Esophagus squamous epithelium (tissue), 5 donors: ENCODE measurements at places on chromosomes 16 and 17. TPM values are rescaled to one million over a fixed set of nuclear protein-coding genes. Genes with fewer than 3 reads are reported as not detected.

The CA7 gene
- not detected for total RNA-seq

The SNX11 gene
- 13.5 TPM for total RNA-seq

The FLYWCH1 gene
- total RNA-seq = 26.1 TPM

The C16orf96 gene
- total RNA-seq = not detected

The HOXB9 gene
- total RNA-seq = not detected

The TGFB1I1 gene
- 14.0 TPM for total RNA-seq

The TEKT1 gene
- total RNA-seq = not detected

The CD300LB gene
- not detected for total RNA-seq

The PLXDC1 gene
- total RNA-seq = 3.5 TPM

The PRR29 gene
- not detected for total RNA-seq

The GPS2 gene
- total RNA-seq = 40.9 TPM

The FOXN1 gene
- 10.5 TPM for total RNA-seq

The GCGR gene
- total RNA-seq = not detected

The ABCC12 gene
- total RNA-seq = not detected

The LDAF1 gene
- 112 TPM for total RNA-seq

The FSCN2 gene
- 2.3 TPM for total RNA-seq

The NPIPA7 gene
- total RNA-seq = 8.5 TPM

The RPL38 gene
- total RNA-seq = 224 TPM

The ERN2 gene
- not detected for total RNA-seq

The KRT24 gene
- 8.8 TPM for total RNA-seq

The CRYM gene
- 8.6 TPM for total RNA-seq

The TBC1D3I gene
- total RNA-seq = 0.57 TPM

The KRT32 gene
- 0.61 TPM for total RNA-seq

The KRT222 gene
- not detected for total RNA-seq

The GUCY2D gene
- total RNA-seq = not detected

The MEIOB gene
- total RNA-seq = not detected

The HS3ST3A1 gene
- total RNA-seq = 17.5 TPM

The HS3ST6 gene
- total RNA-seq = 9.9 TPM

The HS3ST3B1 gene
- 6.3 TPM for total RNA-seq

The RAP1GAP2 gene
- total RNA-seq = 9.5 TPM

The MARVELD3 gene
- total RNA-seq = 10.6 TPM

The SYT17 gene
- 0.88 TPM for total RNA-seq

The ABCC3 gene
- 93.7 TPM for total RNA-seq

The CDH3 gene
- 192 TPM for total RNA-seq

The INCA1 gene
- 1.1 TPM for total RNA-seq

The MYL4 gene
- not detected for total RNA-seq
